H1 (cell line): ENCODE measurements at places on chromosomes 1 and 21. TPM values are rescaled to one million over a fixed set of nuclear protein-coding genes. Genes with fewer than 3 reads are reported as not detected.

MPL gene
- 0.08 and 0.11 TPM in 2 replicates for polyA plus RNA-seq

DNA sequence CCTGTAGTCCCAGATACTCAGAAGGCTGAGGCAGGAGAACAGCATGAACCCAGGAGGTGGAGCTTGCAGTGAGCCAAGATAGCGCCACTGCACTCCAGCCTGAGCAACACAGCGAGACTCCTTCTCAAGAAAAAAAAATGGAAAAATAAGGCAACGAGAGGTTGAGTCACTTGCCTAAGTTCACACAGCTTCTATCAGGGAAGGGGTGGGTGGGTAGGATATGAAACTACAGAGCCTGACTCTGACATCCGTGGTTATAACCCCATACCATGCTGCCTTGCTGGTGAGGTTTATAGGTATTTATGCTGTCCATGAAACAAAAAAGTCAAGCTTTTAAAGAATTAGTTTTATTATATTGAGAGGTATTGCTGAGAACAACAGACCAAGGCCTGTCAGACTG lies 61.5 kb upstream of the RAB4A start:
- no peaks in the 10 kb centered on the region for H3K36me3 ChIP-seq
- no peak overlapping the region for H3K4me3 ChIP-seq
- no peak for DNase-seq
- H3K27ac ChIP-seq, result no peak overlapping the region

- H3K4me3 ChIP-seq, result no peak overlapping the region
- no peaks in the 10 kb centered on the region for H3K36me3 ChIP-seq
- no peak overlapping the region for H3K27ac ChIP-seq
- DNase-seq, result no peak
These were observed 201.6 kb upstream of the NEGR1 start for GRCh38 chr1:72483846-72484357.

OR2L13 gene
- not detected in 2 replicates for polyA plus RNA-seq

NEXN gene
- polyA plus RNA-seq, result 0.17 and 0.20 TPM in 2 replicates

- DNase-seq, result no peak
- no peaks in the 10 kb centered on the region for H3K27me3 ChIP-seq
- H3K27ac ChIP-seq, result no peak overlapping the region
- no peaks in the 10 kb centered on the region for H3K4me1 ChIP-seq
- no peak overlapping the region for H3K4me3 ChIP-seq
These were observed 5.6 kb upstream of the REN start for GRCh38 chr1:204171751-204172178.

UBASH3A gene
- not detected in 2 replicates for polyA plus RNA-seq

SIK1 gene
- 1.4 and 1.5 TPM in 2 replicates for polyA plus RNA-seq

- no peaks in the 10 kb centered on the region; the same call in 1 of the 2 replicates for H3K27me3 ChIP-seq
- no peak for DNase-seq
- H3K4me1 ChIP-seq, result no peaks in the 10 kb centered on the region; the same call in 1 of the 2 replicates
- no peak overlapping the region for H3K4me3 ChIP-seq
These were observed 28.6 kb downstream of the TTC39A start for GRCh38 chr1:51301844-51302162.

- H3K27me3 ChIP-seq, result no peaks in the 10 kb centered on the region
- DNase-seq, result no peak
- no peaks in the 10 kb centered on the region for H3K4me1 ChIP-seq
- no peak overlapping the region for H3K4me3 ChIP-seq
- no peaks in the 10 kb centered on the region for H3K36me3 ChIP-seq
- H3K27ac ChIP-seq, result no peak overlapping the region
These were observed 144.2 kb downstream of the LYPLAL1 start for GRCh38 chr1:219317762-219318353.

FABP3 gene
- 29.5 and 43.9 TPM in 2 replicates for polyA plus RNA-seq

- H3K4me3 ChIP-seq, result no peak overlapping the region
- H3K36me3 ChIP-seq, result no peaks in the 10 kb centered on the region
- no peaks in the 10 kb centered on the region; the same call in 1 of the 2 replicates for H3K27me3 ChIP-seq
- H3K4me1 ChIP-seq, result peaks cover 4% of the 10 kb centered on the region
- H3K27ac ChIP-seq, result no peak overlapping the region
These were observed 61.1 kb downstream of the PLXNA2 start for GRCh38 chr1:208182880-208183645.

EPS15 gene
- polyA plus RNA-seq, result 11.5 and 15.9 TPM in 2 replicates

MIXL1 gene
- polyA plus RNA-seq, result 1.1 and 1.8 TPM in 2 replicates

- H3K4me1 ChIP-seq, result no peaks in the 10 kb centered on the region
- no peak overlapping the region for H3K27ac ChIP-seq
- H3K27me3 ChIP-seq, result no peaks in the 10 kb centered on the region
- H3K36me3 ChIP-seq, result no peaks in the 10 kb centered on the region; the same call in none of the 2 replicates
These were observed 36.9 kb upstream of the PSMG1 start for GRCh38 chr21:39220150-39220549.

DCST1 gene
- 0.03 TPM in 1 of 2 replicates, not detected in the other for polyA plus RNA-seq

DNM3 gene
- polyA plus RNA-seq, result 2.0 and 2.3 TPM in 2 replicates

GRCh38 chr1:163684785-163685184 lies 363.0 kb downstream of the NUF2 start:
- no peak for DNase-seq
- H3K36me3 ChIP-seq, result no peaks in the 10 kb centered on the region
- no peak overlapping the region for H3K27ac ChIP-seq
- no peaks in the 10 kb centered on the region for H3K27me3 ChIP-seq
- H3K4me3 ChIP-seq, result no peak overlapping the region

FHL3 gene
- 14.3 and 22.8 TPM in 2 replicates for polyA plus RNA-seq

GRCh38 chr1:228074954-228075730 lies 7.4 kb upstream of the ARF1 start:
- DNase-seq, result no peak
- no peak overlapping the region for H3K4me3 ChIP-seq
- H3K36me3 ChIP-seq, result no peaks in the 10 kb centered on the region
- peaks cover 15% of the 10 kb centered on the region for H3K4me1 ChIP-seq
- H3K27ac ChIP-seq, result no peak overlapping the region

- H3K36me3 ChIP-seq, result no peaks in the 10 kb centered on the region
- no peaks in the 10 kb centered on the region for H3K27me3 ChIP-seq
- H3K4me1 ChIP-seq, result no peaks in the 10 kb centered on the region
- no peak overlapping the region for H3K4me3 ChIP-seq
- no peak overlapping the region for H3K27ac ChIP-seq
These were observed 55.6 kb upstream of the PRMT6 start for GRCh38 chr1:107000902-107001301.

- DNase-seq, result no peak
- no peaks in the 10 kb centered on the region for H3K36me3 ChIP-seq
- peaks cover 17% of the 10 kb centered on the region for H3K4me1 ChIP-seq
- H3K27me3 ChIP-seq, result no peaks in the 10 kb centered on the region
- no peak overlapping the region for H3K4me3 ChIP-seq
These were observed 18.8 kb upstream of the CASZ1 start for GRCh38 chr1:10814976-10815857.

- no peaks in the 10 kb centered on the region for H3K36me3 ChIP-seq
- no peak overlapping the region for H3K27ac ChIP-seq
- no peaks in the 10 kb centered on the region for H3K27me3 ChIP-seq
- H3K4me1 ChIP-seq, result peaks cover 3% of the 10 kb centered on the region; the same call in 1 of the 2 replicates
- H3K4me3 ChIP-seq, result no peak overlapping the region
These were observed 8.1 kb upstream of the DNASE2B start for GRCh38 chr1:84390226-84390625.

DNA sequence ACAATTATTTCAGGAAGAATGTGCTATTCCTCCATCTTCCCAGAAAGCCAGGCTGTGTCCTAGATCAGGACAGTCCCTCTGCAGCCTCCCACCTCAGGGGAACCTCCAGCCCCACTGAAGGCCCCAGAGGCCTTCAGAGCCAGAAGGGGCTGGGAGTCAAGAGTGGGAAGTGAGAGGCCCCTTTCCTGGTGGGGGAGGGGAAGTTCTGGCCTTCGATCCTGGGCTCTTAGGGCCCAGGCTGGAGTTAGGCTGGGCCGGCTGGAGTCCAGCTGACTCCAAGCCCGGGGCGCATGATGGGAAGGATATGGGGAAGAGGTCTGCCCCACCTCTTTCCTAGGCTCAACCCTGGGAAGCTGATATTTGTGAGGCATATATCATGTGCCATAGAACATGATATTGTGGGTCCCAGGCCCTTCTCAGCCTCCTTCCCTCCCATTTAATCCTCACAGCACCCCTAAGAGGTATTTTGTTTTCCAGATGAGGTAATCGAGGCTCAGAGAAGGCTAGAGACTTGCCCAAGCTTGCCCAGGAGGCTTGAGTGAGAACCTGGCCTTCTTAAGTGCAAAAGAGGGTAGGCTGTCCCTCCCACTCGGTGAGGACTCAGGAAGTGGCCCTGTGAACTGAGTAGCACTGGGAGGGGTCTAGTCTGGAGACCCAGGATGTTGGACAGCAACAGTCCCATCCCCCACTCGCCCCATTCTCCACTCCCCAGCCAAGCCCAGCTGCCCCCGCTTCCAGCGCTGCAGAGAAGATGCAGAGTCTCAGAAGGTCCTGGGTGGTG lies 18.6 kb upstream of the HSPG2 start:
- no peaks in the 10 kb centered on the region for H3K27me3 ChIP-seq
- no peaks in the 10 kb centered on the region for H3K36me3 ChIP-seq
- H3K4me3 ChIP-seq, result no peak overlapping the region

- no peak overlapping the region for H3K27ac ChIP-seq
- DNase-seq, result peak; percentile 52
- H3K4me3 ChIP-seq, result no peak overlapping the region
- H3K4me1 ChIP-seq, result no peaks in the 10 kb centered on the region
- no peaks in the 10 kb centered on the region for H3K36me3 ChIP-seq
These were observed 23.3 kb downstream of the CYP2J2 start for GRCh38 chr1:59903141-59903754.

DNA sequence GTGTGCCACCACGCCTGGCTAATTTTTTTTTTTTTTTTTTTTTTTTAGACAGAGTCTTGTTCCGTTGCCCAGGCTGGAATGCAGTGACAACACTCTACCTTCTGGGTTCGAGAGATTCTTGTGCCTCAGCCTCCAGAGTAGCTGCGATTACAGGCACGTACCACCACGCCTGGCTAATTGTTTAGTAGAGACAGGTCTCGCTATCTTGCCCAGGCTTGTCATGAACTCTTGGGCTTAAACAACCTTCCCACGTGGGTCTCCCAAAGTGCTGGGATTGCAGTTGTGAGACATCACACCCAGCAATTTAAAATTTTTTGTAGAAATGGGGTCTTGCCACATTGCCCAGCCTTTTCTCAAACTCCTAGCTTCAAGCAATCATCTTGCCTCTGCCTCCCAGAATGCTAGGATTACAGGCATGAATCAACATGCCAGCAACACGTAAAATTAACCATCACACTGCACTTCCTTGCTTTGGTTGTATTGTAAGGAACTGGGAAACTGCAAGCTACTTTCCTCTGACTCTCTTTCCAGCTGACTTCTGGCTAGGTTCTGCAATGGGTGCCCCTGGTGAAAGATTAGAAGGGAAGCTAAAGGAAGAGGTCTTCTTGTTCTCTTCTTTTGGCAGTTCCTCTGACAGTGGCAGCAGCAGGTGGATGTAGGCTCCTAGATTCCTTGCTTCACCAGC lies 13.9 kb upstream of the IL6R start:
- no peak for DNase-seq
- H3K27ac ChIP-seq, result no peak overlapping the region
- no peaks in the 10 kb centered on the region for H3K4me1 ChIP-seq

SLAMF9 gene
- polyA plus RNA-seq, result not detected in 2 replicates

DNA sequence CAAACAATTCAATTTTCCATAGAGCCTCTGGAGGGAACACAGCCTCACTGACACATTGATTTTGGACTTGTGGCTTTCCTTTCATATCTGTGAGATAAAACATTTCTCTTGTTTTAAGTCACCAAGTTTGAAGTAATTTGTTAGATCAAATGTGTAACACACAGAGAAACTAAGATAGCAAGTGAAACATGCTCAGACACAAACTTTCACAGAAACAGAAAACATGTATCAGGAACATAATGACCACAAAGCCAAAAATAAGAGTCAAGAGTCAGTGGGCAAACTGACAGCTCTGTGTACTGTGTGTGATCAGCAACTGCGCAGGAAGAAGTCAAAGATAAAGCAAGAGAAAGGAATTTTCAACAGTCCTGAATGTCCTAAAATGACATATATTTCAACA lies 1237.5 kb downstream of the AMY1C start:
- H3K27me3 ChIP-seq, result no peaks in the 10 kb centered on the region
- no peaks in the 10 kb centered on the region for H3K4me1 ChIP-seq
- H3K36me3 ChIP-seq, result no peaks in the 10 kb centered on the region
- H3K4me3 ChIP-seq, result no peak overlapping the region
- no peak for DNase-seq

GRCh38 chr1:30727824-30728223 lies 4.4 kb upstream of the MATN1 start:
- H3K27ac ChIP-seq, result no peak overlapping the region
- DNase-seq, result no peak
- H3K36me3 ChIP-seq, result no peaks in the 10 kb centered on the region
- H3K4me1 ChIP-seq, result no peaks in the 10 kb centered on the region

- no peaks in the 10 kb centered on the region for H3K27me3 ChIP-seq
- H3K4me3 ChIP-seq, result peak overlapping the region; percentile 82
- peak overlapping the region; percentile 80; the same call in 1 of the 2 replicates for H3K27ac ChIP-seq
These were observed 1.2 kb downstream of the CLSPN start for GRCh38 chr1:35768350-35769187.

GRCh38 chr1:172969611-172970010 lies 81.1 kb downstream of the TNFSF18 start:
- no peak overlapping the region for H3K4me3 ChIP-seq
- no peaks in the 10 kb centered on the region for H3K27me3 ChIP-seq
- H3K4me1 ChIP-seq, result no peaks in the 10 kb centered on the region
- H3K27ac ChIP-seq, result no peak overlapping the region
- DNase-seq, result no peak

DNA sequence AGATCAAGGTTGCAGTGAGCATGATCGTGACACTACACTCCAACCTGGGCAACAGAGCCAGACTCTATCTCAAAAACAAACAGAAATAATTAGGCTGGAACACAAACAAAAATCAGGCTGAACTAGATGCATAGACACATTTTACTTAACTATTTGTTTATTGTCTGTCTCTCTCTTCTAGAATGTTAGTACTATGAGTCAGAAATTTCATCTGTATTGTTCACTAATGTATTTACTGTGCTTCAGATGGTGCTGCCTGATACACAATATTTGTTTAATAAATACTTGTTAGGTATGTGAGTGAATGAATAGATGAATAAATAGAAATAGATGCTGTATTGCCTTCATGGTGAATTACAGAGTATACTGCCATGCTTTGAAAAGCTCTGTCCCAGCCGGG lies 6.0 kb upstream of the LIN28A start:
- no peak for DNase-seq
- no peaks in the 10 kb centered on the region for H3K27me3 ChIP-seq
- no peak overlapping the region for H3K4me3 ChIP-seq
- H3K36me3 ChIP-seq, result no peaks in the 10 kb centered on the region

- peaks cover 44% of the 10 kb centered on the region for H3K36me3 ChIP-seq
- no peaks in the 10 kb centered on the region for H3K27me3 ChIP-seq
- DNase-seq, result no peak
- H3K27ac ChIP-seq, result no peak overlapping the region
- no peak overlapping the region for H3K4me3 ChIP-seq
These were observed 21.8 kb downstream of the POFUT2 start for GRCh38 chr21:45265721-45266517.

GRCh38 chr1:68525781-68526180 lies 28.9 kb upstream of the DEPDC1 start:
- no peak overlapping the region for H3K4me3 ChIP-seq
- no peak for DNase-seq
- H3K4me1 ChIP-seq, result no peaks in the 10 kb centered on the region
- H3K36me3 ChIP-seq, result no peaks in the 10 kb centered on the region
- no peak overlapping the region for H3K27ac ChIP-seq
- H3K27me3 ChIP-seq, result no peaks in the 10 kb centered on the region
